ENCODE measurements at places on chromosomes 7 and 10.

DNA sequence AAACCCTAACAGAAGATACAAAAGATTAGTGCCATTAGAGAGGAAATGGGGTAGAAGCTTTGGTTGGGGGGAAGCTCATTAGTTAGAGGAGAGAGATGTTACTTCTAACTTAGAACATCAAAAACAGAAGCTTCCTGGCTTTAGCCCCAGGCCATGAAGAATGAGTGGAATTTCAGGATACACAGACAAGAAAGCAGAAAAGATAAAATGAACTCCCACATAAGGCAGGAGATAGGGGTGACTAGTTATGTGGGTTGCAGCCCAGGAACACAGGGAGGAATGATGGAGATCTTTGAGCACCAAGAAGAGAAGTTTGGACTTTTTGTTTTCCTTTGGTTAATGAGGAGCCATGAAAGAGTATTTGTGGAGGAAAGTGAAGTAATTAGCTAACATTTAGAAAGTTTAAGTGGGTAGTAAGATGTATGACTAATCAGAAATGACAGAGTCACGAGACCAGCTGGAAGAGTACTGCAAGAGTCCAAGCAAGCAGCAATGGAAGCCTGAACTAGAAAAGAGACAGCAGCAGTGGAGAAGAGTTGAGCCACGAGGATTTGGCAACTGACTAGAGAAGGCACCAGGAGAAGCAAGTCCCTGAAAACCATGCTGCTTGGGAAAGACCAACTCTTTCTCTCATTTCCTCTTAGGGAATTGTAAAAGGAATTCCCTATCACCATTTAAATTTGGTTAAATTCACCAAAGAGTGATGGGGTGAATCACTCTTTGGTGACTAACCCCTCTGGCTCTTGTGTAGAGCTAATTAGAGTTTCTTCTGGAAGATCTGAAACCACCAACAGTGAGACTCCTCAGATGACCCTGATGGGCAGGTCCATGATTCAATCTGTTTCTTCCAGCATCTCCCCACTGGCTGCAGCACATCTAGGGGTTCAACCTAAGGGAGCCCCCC lies 131.9 kb downstream of the KCNMA1 start:
- no peak for DNase-seq

GRCh38 chr7:33936503-33936902 lies 31.2 kb downstream of the BMPER start:
- DNase-seq: no peak

DNA sequence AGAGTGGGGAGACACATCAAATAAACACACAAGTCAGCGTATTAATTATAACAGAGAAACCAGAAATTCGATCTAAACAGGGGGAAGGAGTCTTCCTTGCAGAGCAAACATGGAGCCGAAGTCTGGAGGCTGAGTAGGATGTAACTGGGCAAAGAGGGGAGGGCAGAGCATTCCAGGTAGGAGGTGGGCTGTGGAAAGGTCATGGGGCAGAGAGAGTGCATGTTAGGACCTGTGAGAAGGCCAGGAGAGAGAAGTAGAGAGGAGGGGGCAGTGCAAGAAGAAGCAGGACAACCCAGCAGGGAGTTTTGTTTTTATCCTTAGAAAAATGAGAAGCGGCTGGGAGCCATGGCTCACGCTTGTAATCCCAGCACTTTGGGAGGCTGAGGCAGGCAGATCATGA lies 130.8 kb upstream of the GPR26 start:
- DNase-seq: no peak

GRCh38 chr10:86400705-86401587 lies 34.4 kb upstream of the GRID1 start:
- DNase-seq: no peak

DNA sequence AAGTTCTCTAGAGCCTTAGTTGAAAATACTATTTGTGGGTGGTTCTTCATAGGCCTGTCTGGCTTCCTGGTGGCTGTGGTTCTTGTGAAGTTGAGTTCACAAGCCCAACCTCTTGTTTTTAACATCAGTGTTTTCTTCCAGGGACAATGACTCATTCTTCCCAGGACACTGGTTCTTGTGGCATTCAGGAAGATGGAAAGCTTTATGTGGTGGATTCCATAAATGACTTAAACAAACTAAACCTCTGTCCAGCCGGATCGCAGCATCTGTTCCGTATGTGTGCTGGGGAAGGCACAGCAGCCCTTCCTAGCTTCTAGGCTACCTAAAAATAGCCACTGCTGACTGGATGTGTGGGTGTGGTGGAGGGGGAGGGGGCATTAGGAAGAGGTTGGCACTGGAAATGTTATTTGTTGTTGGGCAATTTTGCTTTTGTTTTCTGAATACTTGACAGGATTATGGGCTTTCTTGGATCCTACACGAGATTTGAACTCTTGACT lies 3.9 kb downstream of the LSMEM1 start:
- no peak for DNase-seq

- DNase-seq: no peak
Observed at GRCh38 chr7:24756545-24757352, 515 bp downstream of the GSDME start.

- no peak for DNase-seq
Observed at GRCh38 chr7:82567356-82567755, 123.8 kb upstream of the CACNA2D1 start.

GRCh38 chr7:155220903-155221302 lies 76.8 kb upstream of the INSIG1 start:
- no peak for DNase-seq

DNA sequence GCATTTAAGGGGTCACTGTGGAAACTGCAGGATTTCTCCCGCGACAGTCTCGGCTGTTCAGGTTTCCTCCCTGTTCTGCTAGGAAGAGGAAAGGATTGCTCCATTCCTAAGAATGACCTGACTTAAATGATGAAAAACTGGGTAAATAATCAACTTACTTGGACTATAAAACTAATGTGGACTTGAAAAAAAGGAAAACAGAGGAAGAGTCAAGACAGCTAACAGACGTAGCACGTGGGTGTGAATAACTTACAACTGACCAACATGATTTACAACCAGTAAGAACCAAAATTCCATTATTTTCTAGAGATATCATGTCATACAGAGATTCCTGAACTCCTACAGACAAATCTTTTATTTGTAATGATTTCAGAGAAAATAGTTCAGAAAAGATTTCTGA lies 93.8 kb downstream of the ADAM12 start:
- no peak for DNase-seq

DNA sequence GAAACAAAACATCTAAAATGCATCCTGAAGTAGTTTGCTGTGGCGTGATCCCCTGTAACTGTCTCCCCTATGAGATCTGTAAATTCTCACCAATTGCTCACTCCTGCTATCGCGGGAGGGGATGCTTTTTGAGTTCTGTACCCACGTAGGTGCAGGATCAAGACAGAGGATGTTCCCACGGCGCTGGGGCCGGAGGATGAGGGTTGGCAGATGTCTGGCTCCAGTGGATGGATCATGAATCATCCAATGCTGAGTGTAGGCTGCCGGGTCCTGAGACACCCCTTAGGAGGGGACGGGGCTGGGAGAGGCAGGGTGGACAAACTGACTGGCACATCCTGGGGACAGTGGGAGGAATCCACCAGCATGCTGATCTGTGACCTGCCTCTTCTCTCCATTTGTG lies 224.4 kb downstream of the USP6NL start:
- no peak for DNase-seq

GRCh38 chr7:21426286-21427181 lies 1.3 kb upstream of the SP4 start:
- DNase-seq: no peak

DNA sequence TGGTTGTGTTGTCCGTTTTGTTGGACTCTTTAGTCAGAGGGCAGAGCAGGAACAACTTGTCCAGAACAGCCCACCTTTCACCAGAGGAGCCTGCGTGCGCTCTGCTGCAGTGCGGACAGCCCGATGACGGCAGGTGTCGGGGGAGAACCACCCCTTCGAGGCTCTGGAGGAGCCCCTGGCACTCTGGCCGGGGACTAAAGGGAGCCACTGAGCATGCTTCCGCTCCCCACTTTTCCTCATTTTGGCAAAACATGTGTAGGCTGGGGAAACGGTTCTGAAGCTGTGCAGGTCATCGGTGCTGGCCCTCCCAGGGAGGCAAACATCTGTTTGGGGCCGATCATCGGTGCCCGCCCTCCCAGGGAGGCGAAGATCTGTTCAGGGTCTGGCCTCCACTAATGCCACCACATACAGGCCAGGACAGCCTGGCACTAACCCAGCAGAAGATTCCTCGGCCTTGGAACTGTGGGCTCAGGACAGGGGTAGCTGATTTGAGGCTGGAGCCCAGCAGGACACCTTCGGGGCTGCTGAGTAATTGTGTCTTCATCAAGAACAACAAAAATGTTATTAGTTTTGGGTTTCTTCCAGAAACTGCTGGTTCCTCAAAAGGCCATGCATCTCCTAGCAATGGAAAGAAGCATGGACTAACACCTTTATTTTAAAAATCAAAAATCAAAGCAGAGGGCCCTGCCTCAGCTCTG lies 124.4 kb upstream of the TCERG1L start:
- no peak for DNase-seq

- no peak for DNase-seq
Observed at GRCh38 chr7:131087756-131088658, 239.7 kb upstream of the MKLN1 start.

GRCh38 chr10:129552119-129552518 lies 85.1 kb downstream of the MGMT start:
- DNase-seq: no peak

GRCh38 chr10:14688606-14689005 lies 86.1 kb downstream of the FAM107B start:
- no peak for DNase-seq

Data from Kasumi-1 (cell line).